ENCODE measurements at places on chromosomes 4 and X. TPM values are rescaled to one million over a fixed set of nuclear protein-coding genes. Genes with fewer than 3 reads are reported as not detected.

DNA sequence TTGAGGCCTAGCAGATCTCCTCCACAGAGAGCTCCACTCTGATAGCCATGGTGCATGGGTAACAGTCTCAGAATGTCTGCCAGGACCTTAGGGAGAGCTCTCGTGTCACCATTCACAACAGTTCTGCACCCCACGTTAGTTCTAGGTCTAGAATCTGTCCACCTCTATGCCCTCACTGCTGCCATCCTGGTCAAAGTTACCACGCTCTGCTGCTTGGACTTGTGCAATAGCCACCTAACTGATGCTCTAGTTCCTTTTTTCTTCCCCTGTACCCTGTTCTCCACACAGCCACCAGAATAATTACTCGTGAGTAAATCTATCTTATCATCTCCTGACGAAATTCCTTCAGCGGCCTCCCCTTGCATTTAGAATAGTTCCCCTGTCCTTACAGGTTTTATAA lies 268.8 kb upstream of the GATB start:
- no peak for DNase-seq

- DNase-seq, result no peak
Observed at GRCh38 chrX:49058794-49059193, at the start of gene CCDC120. CCDC120 (plus strand) TSS chrX:49058999; CDS start chrX:49062042, 3,043 bp downstream.

DNA sequence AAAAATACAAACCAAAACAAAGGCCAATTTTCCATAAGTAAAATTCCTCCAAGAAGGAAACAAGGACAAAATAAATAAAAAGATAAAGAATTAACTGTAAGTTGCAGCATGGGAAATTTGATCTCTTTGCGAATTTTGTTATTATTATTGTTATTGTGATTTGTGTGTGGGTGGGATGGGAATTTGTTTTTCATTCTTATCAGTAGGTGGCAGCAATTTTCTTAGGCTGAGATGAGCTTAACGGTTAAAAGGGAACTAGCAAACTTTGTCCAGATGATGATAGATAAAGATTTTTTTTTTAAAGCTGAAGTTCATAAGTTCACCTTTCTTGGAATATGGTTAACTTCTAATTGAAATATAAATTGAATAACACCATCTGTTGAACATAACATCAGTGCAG lies 83.2 kb upstream of the IL1RAPL2 start:
- no peak for DNase-seq

GRCh38 chrX:26783512-26784225 lies 567.7 kb downstream of the MAGEB5 start:
- no peak for DNase-seq

Gene FAM156B
- total RNA-seq, result 12.2 TPM

DNA sequence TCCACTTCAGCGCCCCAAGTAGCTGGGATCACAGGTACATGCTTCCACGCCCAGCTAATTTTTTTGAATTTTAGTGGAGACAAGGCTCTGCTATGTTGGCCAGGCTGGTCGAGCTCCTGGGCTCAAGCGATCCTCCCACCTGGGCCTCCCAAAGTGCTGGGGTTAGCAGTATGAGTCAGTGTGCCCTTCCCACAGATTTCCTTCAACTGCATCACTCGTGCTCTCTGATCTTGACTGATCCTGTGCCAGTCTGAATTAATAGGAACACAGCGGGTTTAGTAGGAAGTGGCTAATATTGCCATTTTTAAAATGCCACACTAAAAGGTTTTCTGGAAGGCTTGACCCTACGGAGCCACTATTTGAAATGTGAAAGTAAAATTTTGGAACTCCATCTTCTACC lies 4.3 kb upstream of the SHROOM2 start:
- no peak for DNase-seq

Gene FANCB
- 9.3 TPM for total RNA-seq

DNA sequence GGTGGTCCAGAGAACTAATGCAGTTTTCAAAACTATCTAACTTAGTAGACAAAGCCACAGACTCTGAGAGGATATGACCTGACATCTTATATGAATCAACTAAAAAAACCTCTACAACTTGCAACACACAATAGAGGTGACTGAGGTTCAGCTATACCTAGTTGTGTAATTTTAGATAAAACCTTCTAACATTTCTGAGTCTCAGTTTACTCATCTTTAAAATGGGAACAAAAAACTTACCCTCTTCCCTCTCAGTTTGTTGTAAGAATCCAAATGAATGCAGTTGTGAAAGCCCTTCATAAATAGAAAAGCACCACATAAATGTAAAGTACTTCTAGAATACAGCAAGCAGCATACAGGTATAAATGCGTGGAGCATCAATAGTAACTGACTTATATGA lies 5.9 kb downstream of the SH3D19 start:
- DNase-seq, result no peak

DNA sequence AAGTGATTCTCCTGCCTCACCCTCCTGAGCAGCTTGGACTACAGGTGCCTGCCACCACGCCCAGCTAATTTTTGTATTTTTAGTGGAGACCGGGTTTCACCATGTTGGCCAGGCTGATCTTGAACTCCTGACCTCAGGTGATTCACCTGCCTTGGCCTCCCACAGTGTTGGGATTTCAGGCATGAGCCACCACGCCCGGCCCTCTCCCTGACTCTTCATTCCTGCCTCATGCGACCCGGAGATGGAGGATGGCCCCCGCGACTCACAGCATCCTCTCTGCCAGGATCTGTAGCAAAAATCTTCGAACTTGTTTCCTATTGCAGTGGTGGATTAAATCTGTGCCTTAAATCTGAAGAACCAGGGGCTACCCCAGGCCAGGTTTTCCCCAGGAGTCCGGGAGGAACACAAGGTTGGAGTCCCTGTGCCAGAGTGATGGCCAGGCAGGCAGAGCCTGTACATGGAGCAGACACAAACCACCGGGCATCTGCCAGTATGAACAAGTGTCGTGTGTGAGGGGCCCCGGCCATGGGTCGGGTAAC lies 11.5 kb downstream of the CPLX1 start:
- no peak for DNase-seq

DNA sequence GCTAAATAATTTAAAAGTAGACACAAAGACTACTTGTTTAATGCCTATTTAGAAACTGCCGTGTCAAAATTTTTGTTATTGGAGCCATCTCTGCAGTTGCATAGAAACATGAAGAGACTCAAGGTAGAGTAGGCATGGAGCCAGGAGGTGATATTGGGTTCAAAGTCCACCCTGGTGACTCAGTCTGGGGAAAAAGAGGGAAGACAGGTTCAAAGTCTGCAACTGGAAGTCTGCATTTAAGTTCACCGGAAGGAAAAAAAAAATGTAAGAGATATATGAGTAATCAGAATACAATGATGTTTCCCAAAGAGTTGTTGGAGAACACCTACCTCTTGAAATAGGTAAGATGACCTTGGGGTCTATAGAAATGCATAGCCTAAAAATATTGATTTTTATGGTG lies 67.4 kb upstream of the QRFPR start:
- no peak for DNase-seq

Gene CXorf49
- not detected for total RNA-seq

GRCh38 chr4:17846266-17846665 lies 35.5 kb downstream of the NCAPG start:
- DNase-seq, result no peak

DNA sequence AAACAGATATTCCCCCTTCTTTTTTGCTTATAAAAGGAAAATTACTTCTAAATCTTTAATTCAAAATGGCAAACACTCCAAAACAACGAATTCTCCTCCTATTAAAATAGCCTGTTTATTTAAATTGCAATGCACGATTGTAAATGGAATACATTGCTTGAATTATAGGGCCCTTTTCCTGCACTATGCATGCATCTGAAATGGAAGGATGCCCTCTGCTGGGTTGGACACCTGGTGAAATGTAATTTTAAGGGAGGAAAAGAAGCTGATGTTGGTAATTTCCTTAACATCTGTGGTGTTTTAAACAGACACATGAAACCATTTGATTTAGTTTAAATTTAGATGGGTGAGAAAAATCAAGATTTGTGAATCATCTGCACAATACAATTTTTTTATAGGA lies 72.8 kb downstream of the GRXCR1 start:
- no peak for DNase-seq

DNA sequence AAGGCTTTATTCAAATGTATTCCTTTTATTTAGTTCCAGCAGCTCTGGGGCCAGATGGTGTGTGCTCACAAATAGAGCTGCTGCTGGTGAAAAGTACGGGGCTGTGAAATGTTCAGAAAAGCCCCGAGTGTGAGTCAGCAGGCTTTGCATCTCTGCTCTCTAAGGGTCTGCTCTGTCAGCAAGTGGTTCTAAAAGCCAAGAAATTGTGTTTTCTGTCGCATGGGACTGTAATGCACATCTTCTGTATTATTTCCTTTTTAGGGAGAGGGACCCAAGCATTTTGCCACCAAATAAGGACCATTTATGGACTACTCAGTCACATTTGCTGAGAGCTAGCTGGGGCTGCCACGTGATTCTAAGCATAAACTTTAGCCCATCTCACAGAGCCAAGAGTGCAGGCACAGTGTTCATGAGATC lies 82.9 kb upstream of the NHS start:
- no peak for DNase-seq

Gene GRPR
- total RNA-seq, result not detected

DNA sequence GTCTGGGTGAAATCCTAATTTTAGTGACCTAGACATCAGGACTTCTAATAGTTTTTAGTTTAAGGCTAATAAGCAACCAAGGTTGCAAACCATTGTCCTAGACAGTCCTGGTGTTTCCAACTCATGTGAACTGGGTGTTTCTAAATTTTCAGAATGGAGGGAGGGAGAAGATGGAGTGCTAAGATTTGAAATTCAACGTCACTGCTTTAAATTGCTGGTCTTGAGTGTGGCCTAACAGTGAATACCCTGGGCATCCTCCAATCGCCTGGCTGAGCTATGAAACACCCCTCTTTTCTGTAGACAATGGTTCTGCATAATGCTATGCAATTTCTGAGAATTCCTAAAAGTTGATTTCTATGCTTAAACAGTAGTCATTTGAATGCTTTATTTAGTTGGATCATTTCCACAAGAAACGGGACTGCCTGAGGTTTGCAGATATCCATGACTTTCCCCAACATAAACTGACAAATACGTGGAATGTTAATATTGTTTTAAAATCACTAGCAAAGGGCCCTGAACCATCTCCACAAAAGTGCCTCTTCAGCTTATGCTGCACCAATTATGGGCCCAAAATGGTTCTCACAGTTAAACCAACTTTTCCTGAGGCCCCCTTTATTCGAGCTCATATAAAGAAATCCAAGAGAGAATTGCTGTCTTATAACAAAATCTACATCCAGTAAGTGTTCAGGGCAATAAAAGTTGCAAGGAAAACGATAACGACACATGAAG lies 1.1 kb downstream of the FBXL5 start:
- DNase-seq, result peak; percentile 29

DNA sequence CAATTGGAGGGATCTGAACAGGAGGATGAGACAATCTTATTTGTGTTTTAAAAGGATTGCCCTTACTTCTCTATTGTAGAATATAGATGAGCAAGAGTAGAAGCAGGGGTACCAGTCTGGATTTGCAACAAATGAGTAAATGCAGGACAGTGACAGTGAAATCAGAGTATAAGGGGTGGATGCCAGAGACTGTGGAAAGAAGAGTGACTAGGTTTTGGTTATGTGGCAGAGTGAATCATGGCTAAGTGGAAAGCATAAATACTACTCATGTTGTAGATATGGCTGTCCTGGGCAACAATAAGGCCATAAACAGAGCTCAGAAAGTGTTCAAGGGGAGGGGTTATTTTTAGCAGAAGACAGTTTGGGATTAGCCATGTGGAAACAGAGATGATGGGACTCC lies 6.0 kb upstream of the VSIG4 start:
- DNase-seq, result no peak

GRCh38 chr4:112982680-112983079 lies 66.8 kb upstream of the ANK2 start:
- DNase-seq, result no peak

- DNase-seq, result no peak
Observed at GRCh38 chr4:153273751-153274150, 69.5 kb downstream of the TRIM2 start.

Gene CMC4
- 5.9 TPM for total RNA-seq
